ENCODE measurements at places on chromosomes 4 and X.

DNA sequence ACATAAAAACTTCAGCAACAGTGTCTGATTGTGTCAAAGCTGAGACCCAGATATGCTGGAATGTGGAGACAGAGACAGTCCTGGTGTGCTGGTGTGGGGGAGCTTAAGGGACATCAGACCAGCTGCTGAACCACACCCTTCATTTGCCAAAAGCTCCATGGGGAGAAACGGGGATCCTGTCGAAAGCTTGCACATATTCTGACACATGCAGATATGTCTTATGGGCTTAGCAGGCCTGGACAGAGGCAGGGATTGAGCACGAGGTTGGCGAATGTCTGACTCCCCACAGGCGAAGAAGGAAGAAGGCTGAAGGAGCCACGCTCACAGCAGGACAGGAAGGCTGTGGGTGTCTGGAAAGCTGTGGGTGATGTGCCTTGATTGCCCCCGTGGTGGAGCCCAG is 72.1 kb upstream of the ACSL1 start:
- no peak for DNase-seq

- no peak for DNase-seq
These were observed 166.1 kb downstream of the DMD start for GRCh38 chrX:33045245-33045644.

GRCh38 chr4:55125087-55125721 is at the start of gene KDR:
TSS of gene KDR (minus strand) at chr4:55125595. CDS start at chr4:55125293, 302 bp downstream.
- DNase-seq, result no peak

GRCh38 chr4:2728806-2729532 is 27.2 kb downstream of the TNIP2 start:
- no peak for DNase-seq

- no peak for DNase-seq
These were observed 34.6 kb downstream of the MED14 start for GRCh38 chrX:40700640-40701342.

DNA sequence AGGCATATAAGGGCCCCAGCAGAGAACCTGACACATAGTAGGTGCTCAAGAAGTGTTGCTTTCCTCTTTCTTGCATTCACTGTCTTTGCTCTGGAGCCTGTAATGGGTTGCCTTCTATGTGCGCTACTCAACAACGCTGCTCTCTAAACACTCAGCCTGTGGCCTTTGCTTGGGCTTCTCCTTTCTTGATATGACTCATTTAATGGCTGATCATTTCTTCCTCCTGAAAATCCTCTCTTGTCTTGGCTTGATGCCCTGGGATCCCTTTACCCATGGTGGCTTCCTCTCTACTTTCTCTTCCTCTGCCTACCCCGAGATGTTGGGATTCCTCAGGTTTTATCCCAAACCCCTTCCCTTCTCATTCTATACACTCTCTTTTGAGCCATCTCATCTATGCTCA is 19.9 kb upstream of the PJA1 start:
- no peak for DNase-seq

- no peak for DNase-seq
These were observed 20.1 kb upstream of the AP1S2 start for GRCh38 chrX:15874672-15875071.

DNA sequence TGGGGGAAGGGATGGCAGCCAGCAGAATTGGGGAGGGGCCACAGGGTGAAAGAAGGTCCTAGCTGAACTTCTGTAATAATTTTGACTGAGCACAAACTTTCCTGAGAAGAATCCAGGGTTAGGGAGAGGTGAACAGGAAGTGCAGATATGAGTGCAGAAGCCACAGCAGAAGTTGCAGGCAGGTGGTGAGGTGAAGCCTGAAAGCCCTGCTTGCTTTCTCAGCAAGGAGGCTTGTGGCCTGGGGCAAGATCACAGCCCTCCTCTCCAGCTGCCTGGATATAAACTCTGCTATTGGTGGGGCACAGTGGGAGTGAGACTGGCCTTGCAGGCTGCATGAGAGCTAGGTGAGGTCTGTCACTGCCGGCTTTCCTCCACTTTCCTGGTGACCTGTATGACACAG is 44.1 kb upstream of the UPRT start:
- no peak for DNase-seq

- no peak for DNase-seq
These were observed 16.5 kb downstream of the SPANXN3 start for GRCh38 chrX:143500751-143501150.

GRCh38 chrX:34809096-34809495 is 133.5 kb upstream of the FAM47B start:
- DNase-seq, result no peak

GRCh38 chr4:152165146-152165545 is 370.7 kb downstream of the FBXW7 start:
- no peak for DNase-seq

GRCh38 chr4:100823066-100823992 is 305.5 kb upstream of the EMCN start:
- no peak for DNase-seq

DNA sequence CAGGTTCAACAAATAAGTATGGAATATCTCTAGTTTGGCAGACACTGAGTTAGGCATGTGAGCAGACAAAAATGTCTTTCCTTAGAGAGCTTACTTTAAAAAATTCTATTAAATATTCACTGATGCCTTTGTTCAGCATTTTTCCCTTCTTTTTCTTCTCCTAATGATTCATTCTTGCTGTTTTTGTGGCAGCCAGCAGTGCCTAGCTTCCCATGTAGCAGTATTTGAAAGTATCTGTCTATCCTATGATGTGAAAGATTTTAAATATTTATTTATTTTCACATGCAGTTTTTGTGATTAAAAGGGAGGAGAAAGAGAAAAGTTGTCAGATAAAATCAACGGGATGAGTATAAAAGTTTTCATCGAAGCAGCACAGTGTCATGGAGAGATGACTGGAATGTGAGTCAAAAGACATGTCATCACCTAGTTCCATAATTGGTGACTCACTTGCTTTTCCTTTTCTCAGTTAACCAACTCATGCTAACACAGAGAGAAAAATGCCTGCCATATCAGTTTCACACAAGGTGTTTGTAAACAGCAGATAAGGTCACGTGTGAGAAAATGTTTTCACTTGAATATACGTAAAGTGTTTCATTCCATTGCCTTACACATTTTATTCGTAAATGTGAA is 69.8 kb downstream of the BMPR1B start:
- DNase-seq, result no peak

GRCh38 chrX:130981836-130982235 is 76.3 kb upstream of the ARHGAP36 start:
- no peak for DNase-seq

DNA sequence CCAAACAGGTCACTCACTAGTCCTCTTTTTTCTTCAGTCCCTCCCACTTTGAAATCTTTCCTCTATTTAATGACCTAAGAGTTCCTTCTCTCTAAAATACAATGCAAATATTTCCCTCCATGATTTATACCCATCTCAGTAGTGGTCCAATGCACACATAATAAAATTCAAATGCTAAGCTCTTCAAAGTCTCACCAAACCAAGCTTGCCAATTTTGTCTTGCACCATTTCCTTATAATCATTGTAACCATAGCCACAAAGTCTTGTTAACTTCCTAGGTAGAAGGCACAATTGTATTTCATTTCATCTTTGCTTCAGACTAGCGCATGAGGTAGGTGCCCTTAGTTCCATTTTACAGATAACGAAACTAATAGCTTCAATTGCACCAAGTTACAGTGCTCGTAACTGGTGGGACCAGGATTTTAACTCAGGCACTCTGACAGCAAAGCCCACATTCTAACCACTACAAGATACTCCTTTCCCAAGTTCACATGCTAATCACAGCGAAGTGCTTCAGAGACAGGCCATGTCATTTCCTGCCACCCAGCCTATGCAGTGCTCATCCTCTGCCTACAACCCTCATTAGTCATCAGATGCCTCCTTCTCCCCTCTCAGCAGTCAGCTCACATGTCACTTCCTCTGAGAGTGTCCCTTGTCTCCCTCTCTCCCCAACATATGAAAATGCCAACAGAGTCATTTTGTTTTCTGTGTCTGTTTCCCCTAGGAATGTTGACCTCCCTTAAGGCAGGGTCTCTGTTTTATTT is 66.9 kb upstream of the PPARGC1A start:
- no peak for DNase-seq

DNA sequence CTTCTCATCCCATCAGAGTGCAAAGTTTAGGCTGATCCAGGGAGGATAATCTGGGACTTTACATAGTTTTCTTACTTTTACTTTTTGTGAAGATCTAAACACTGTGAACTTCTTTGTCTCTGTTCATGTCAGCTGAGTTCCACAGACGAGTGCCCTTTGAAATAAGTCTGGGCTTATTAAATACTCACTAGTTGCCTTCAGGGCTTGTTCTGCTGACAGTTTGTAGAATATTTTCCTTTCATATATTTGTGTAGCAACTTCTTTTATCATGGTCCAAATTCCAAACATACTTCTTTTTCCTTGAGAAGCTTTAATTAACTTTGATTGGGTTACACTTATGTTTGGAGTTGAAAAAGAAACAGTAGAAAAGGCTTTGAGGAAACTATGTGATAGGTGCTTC is 109.6 kb downstream of the SH2D1A start:
- no peak for DNase-seq

- DNase-seq, result no peak
These were observed 576.8 kb upstream of the SMIM31 start for GRCh38 chr4:164177153-164177552.

DNA sequence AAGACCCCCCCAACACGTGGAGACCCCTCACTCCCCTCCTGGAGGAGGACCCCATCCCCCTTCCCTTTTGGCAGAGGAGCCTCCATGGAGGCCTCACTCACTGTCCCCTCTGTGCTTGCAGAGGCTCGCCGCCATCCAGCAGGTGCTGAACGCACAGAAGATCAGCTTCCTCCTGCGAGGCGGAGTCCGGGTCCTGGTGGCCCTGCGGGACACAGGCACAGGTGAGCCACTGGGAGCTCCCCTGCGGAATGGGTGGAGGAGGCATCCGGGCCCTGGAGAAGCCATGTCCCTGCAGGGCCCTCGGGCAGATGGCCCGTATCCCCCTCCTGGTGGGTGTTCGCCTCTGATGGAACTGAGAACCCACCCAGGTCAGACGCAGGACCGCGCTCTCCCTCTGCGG is 206.5 kb downstream of the AFAP1 start:
- DNase-seq, result no peak

DNA sequence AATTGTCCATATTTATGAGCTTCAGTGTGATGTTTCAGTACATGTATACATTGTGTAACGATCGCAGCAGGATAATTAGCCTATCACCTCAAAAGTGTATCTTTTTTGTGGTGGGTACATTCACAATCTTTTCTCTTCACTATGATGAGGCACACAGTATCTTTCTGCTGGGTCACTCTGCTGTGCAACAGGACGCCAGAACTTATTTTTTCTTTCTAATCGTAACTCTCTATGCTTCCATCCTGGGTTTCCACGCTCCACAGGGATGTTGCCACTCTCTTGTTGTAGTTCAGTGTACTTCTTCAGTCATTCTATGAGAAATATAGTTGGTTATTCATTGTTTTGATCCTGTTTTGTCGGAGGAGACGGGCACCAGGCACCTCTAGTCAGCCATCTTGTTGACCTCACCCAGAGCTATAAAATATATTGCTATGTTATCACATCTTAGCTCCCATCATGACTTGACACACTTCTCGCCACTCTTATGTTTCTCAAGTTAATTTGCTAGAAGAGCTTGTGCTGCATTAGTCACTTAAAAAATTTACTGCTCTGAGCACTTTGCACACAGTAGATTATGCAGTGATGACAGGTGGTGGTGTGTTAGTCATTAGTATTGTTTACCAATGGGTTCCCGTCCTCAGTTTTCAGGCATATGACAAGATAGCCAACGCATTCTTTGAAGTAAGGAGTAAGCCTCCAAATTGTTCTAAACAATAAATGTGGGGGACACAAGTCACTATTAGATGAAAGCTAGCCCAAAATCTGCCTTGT is 1002.7 kb upstream of the PCDH7 start:
- no peak for DNase-seq

- no peak for DNase-seq
These were observed 67.9 kb downstream of the METTL14 start for GRCh38 chr4:118753096-118753495.

DNA sequence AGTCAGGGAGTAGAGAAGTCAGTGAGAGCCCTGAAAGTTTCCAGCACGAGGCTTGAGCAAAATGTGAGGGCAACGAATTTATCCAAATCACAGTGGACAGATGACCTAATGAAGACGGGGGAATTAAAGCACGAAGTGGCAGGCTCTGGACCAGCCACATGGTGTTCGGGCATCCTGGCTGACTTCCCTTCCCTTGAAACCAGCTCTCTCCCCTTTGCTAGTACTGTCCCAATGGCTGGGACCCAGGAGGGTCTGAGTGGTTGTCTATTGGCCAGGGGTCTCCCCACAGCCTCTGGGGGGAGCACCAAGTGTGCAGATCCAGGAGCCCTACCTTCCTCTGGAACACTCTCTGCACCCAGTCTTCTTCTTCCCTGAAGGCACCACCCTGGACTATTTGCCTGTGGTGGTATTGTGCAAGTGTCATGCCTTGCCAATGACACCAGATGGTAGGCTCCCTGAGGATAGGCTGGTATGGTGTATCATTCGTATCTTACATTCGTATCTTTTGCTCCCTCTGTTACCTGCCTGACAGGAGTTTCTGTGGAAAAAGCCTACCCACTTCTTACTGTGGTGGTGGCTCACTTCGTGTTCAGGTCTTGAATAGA is 2.1 kb downstream of the APLN start:
- no peak for DNase-seq

GRCh38 chr4:55297346-55297745 is 48.7 kb upstream of the SRD5A3 start:
- no peak for DNase-seq

DNA sequence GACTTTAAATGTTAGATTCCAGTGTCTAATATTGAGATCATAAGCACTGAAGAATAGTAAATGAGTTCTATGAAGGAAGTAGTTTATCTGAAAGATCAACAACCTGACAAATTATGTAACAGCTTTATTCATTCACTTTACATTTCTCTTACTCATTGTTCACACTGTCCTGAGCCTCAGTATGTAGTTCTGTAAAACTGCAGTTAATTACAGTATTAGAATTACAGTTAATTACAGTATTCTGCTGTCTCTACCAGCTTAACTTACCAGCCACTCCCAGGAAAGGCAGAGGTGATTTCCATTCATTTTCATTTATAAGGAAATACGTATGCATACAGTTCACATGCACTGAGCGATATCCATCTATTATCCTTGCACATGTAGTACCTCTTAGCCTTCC is 32.7 kb downstream of the NFKB1 start:
- DNase-seq, result no peak

- DNase-seq, result no peak
These were observed 150.3 kb upstream of the BCOR start for GRCh38 chrX:40247848-40248622.

- DNase-seq, result no peak
These were observed 13.3 kb upstream of the MID1 start for GRCh38 chrX:10633722-10634121.

- no peak for DNase-seq
These were observed 20.7 kb downstream of the SYNPO2 start for GRCh38 chr4:118909173-118909956.

DNA sequence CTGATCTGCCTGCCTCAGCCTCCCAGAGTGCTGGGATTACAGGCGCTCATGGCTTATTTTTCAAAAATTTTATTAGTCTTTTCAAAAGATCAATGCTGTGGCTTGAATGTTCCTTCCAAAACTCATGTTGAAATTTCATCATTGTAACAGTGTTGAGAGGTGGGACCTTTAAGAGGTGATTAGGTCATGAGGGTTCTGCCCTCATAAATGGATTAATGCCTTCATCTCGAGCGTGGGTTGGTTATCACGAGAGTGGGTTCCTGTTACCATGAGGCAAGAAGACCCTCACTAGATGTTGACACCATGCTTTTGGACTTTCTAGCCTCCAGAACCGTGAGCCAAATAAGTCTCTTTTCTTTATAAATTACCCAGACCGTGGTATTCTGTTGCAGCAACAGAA is 30.3 kb downstream of the EIF2S3 start:
- no peak for DNase-seq

- no peak for DNase-seq
These were observed 104.7 kb upstream of the NOCT start for GRCh38 chr4:138910914-138911336.

Measured in T-cell (primary cell).